Activated CD4-positive, alpha-beta T cell treated with anti-CD3 and anti-CD28 coated beads, Interleukin-2, Interleukin-4, amounts not matched to agents 100 ng/mL and 50 ng/mL, durations not matched to agents 16 hours and 8 hours (primary cell): ENCODE measurements at places on chromosomes 1 and 21.

DNA sequence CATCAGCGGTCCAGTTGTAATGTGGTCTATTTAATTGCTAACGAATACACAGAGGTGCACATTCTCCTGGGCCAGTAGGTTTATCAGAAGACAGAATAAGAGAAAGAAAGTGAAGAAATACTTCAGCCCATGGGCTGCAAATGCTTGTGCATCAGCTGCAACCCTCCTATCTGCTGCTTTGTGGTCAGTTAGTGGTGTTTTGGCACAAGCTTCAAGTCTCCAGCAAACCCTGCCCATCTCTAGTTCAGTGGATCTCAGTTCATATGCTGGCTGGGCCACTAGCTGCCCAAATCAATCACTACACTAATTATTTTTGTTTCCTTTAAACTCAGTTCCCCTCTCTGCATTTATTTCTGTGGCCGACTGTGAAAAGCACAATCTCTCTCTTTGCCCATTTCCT lies 124.2 kb downstream of the KCNJ6 start:
- no peak for DNase-seq

DNA sequence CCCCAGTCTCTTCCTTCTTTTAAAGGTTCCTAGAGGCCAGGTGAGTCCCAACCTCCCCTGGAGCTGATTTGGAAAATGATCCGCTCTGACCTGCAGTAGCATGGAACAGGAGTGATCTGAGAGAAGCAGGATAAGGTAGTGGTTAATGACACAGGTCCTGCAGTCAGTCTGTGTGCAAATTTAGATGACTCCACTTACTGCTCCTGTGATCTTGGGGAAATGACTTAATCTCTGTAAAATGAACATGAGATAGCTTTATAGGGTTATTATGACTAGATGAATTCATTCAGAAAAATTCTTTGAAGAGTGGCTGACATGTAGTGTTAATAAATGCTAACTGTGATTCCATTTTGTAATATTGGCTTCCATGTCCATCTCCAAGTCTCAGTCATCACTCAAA lies 374.9 kb upstream of the CAMK1G start:
- no peak for DNase-seq

GRCh38 chr1:236552901-236553300 lies 29.1 kb downstream of the LGALS8 start:
- DNase-seq = no peak

- no peak for DNase-seq
These were observed 52.0 kb downstream of the EYA3 start for GRCh38 chr1:28036431-28036830.

- no peak for DNase-seq
These were observed 513.2 kb upstream of the ADGRL2 start for GRCh38 chr1:81287411-81288080.

- DNase-seq = peak; percentile 85
These were observed 6.3 kb downstream of the SLAMF1 start for GRCh38 chr1:160640359-160641123.

GRCh38 chr1:106861110-106861509 lies 195.4 kb upstream of the PRMT6 start:
- DNase-seq = no peak

DNA sequence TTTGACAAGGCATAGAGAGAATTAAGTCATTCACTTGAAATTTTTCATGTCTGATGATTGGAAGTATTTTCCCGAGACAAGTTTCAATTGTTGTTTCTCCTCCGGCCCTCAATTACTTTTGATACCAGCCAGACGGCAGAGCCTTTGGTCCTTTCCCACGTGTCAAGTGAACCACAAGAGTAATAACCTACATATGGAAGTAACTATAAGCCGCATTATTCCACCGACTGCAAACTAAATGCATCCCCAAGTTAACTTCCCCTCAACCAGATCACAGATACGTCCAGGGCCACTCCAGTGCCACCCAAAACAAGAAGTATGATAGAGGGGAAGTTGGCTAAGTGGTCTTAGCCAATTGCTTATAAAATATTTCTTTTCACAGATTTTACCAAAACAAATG lies 20.2 kb downstream of the COLGALT2 start:
- no peak for DNase-seq

- no peak for DNase-seq
These were observed 22.9 kb downstream of the SUSD4 start for GRCh38 chr1:223341121-223341520.

- no peak for DNase-seq
These were observed 529 bp downstream of the MPZL1 start for GRCh38 chr1:167722152-167722869.

DNA sequence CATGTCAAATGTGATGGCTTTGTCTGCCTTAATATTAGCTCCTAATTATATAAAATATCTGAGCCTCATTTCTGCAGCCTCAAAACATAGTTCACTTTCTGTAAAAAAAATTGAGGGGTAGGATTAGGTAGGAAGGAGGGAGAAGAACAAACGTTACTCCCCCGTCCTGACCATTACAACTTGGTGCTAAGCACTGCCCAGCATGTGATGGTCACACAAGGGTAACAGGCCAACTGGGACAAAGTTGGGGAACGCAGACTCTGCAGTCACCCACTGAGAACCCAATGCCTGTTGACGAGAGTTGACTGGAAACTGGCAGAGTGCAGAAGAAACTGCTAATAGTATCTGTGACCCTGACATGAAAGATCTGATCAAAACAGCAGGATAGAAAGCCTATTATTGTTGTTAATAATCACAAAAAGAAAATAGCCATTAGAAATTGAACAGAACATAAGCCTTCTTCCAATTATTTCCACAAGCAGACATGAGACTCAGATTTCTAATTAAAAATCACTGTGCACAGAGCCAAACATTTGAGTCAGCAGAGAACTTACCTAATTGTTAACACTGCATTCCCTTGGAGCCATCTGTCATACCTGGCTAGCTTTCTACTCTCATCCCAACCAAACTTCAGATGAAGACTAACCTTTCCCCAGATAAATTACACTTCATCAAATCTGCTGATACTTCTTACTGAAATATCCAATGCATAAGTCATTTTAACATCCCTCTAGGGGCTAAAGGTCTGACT lies 5.5 kb downstream of the SORT1 start:
- no peak for DNase-seq
